ENCODE measurements at places on chromosomes 2 and 18.
A peak's percentile ranks its signal among the peaks of the same experiment; 100 is the strongest.

GRCh38 chr2:127047054-127047453, 59.9 kb downstream of the BIN1 start:
- no peak for DNase-seq

GRCh38 chr2:117349687-117350086, 464.8 kb upstream of the DDX18 start:
- no peak for DNase-seq

GRCh38 chr18:79766308-79766707, 31.4 kb upstream of the KCNG2 start:
- DNase-seq = no peak

DNA sequence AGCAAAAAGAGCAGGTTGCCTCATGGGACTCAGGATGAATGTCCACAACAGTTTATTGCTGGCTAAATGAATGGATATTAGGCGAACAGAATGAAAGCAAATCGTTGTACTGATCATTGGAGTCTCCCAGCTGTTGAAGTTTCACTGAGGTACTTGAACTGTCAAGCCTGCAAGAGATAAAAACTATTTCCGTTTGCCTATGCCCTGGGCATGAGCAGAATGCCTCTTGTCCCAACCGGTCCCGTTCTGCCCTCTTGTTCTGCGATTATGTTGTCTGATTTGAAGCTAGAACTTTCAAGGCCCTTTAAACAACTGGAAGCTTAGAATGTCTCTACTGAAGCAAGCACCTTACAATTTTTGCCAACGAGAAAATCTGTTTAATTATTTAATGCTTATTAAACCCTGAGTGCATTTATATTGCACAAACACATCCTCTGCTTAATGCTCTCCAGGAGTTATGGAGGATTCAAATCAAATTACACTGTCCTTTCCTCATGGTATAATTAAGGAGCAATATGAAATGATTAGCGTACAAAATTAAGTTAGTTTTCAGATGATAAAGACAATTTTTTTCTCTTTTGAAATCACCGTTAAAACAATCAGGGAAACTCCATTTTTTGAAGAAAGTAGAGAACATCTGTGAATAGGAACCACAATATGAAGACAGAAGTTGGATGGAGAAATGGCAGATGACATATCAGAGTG, 17.7 kb downstream of the QPCT start:
- no peak for DNase-seq

DNA sequence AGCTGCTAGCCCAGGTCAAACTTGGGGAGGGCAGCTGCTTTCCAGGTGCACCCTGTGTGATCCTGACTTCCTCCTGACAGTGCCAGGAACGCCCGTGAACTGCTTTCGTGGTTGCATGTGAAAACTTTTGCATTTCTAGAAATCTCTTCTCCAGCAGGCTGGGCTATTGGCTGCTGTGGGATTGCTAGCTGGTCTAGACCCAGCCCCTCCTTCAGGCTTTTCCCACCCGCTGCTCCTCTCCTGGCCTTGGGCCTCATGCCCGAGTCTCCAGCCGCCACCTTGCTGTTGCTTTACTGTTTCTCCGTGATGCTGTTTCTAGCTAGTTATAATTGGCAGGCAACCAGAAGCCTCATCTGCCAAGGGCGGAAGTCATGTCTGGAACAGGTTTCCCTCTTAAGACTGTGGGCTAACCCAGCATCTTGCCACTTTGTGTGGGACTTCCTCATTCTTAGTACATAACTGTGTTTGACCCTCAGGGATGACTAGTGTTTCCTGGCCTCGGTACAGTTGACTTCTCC, 27.0 kb upstream of the MGAT4A start:
- no peak for DNase-seq

- no peak for DNase-seq
These were observed 119.7 kb upstream of the XIRP2 start for GRCh38 chr2:166768393-166769123.

DNA sequence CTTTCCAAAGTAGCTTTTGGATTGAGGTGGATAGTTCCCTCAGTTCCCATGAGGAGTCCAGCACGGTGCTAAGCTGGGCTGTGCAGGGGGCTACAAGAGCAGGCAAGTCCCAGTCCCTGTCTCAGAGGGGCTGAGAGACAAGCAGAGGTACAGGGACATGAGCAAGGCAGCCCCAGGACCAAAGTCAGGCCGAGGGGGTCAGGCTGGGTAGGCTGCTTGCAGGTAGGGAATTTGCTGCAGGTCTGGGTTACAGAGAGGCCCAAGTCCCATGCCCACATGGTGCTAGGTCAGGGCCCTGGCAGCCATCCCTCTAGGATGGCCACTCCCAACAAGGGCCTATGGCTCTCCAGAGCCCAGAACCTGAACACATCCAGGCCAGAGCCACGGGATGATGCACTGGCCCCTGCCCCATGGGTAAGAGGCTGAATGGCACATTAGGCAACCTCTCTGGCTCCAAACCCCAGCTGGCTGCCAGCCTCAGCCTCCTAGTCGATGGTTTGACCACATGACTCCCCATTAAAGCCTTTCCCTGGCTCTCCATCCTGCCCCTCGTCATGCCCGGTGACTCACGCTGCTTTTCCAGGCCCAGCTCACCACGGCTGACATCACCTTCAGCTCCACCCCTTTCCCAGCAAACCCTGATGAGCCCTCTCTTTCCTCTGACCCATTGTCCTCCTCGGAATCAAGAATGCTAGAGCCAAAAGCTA, 83.7 kb downstream of the SDC1 start:
- DNase-seq = peak; percentile 68

DNA sequence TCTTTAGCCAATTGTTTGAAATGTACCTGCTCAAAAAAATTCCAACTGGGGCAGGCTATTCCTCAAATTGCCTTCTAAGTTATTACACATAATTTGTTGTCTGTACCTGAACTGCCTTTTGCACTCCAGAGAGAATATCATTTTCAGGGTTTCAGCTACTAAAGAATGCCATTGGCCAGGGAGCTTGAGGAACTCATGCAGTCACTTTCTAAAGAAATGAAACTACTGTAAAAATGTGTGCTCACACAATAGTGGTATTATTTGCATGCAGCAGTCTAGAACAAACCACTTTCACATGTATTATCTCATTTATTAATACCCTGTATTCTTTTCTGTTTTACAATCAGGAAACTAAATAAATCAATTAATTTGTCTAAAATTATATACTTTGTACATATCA, 152.2 kb downstream of the PID1 start:
- DNase-seq = no peak

All from SK-MEL-5 (cell line).